ENCODE measurements at places on chromosomes 3 and 15. TPM values are rescaled to one million over a fixed set of nuclear protein-coding genes. Genes with fewer than 3 reads are reported as not detected.

AGBL1 gene
- total RNA-seq = not detected

- no peak for DNase-seq
These were observed 25.7 kb downstream of the RPLP1 start for GRCh38 chr15:69478259-69478781.

GLT8D1 gene
- 55.0 TPM for total RNA-seq

DNA sequence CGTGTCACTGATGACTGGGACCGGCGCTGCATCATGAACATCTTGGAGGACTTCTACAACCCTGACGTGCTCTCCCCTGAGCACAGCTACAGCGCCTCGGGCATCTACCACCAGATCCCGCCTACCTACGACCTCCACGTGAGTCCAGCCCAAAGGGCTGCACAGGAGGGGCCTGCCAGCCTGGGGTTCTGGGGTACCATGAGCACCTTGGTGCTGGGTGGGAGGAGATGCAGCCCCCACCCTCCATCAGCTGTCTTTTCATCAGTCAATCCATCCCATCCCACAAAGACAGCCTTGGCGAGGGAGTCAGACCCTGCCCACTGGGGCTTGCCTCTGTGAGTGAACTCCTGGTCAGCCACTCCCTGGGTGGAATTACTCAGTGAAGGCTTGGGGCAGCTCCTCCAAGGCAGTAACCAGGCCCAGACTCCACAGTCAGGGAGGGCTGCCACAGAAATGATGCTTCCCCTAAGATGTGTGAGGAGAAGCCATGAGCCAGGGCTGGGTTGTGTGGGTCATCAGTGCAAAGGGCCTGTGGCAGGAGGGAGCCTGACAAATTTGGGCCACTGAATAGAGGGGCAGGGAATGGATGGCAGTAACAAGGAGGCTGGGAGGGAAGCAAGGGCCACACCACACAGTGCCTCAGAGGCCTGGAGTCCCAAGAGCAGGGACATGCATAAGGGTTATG, 47.9 kb downstream of the SEMA3G start:
- DNase-seq = no peak

DNA sequence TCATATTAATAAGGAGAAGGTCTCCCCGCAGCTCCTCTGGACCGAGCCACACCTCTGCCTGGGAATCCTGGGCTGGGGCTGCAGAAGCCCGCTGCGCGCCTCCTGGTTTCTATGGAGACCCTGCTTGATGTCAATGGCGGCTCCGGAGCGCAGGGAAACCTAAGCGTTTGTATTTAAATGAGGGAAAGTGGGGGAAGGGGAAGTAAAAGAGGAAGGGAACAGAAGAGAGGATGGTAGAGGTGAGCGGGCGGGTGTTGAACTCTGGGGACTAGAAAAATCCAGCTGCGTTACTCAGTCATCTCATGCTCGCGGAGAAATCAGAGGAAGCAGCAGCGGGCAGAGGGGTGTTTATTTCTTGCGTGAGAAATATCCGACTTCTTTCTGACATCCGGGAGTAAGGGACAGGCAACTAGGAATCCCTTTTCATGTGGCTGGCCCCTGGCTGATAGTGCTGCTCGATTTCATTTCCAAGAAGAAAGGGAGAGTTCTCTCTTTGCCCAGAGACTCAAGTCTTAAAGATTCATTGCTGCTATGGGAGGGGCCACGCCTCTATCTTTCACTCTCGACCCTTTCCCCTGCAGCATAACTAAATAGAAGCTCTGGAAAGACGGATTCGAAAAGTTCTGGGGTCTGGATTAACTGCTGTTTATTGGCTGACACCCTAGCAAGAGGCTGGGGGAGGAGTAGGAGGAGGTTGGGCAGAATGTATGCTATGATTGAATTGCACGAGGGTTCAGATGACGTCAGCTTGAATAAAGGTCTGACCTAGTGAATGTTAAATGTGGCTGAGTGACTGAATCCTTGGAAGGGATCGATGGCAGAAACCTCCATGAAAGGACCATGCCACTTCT, 110.5 kb upstream of the GAP43 start:
- DNase-seq = peak; percentile 27

COL6A5 gene
- not detected for total RNA-seq
